ENCODE measurements at places on chromosomes 6 and 20.
A peak's percentile ranks its signal among the peaks of the same experiment; 100 is the strongest.

- DNase-seq, result no peak
Measured at GRCh38 chr6:86966271-86966670, 28.9 kb downstream of the HTR1E start.

DNA sequence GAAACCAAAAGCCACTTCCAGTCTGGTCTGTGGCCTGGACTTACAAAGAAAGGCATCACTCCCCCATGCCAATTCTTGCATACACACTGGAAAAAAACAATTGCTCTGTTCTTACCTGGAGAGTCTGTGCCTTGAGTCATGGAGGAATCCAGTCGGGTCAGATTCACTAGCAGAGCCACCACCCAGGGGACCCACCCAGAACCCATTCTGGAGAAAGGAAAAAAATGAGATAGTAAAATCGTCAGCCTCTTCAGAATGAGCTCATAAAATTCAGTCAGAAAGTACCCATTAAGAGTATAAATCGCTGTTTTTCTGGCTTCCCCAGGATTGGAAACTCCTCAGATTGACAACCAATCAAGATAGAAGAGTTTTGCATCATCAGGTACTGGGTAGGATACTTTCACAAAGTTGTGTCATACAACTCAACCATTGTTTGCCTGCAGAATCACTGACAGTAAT is at the start of gene HLA-DOB:
HLA-DOB (minus strand) TSS at position 257 of the 459 bp plus-strand sequence; CDS start at position 206, 51 bp downstream.
- peak; percentile 8 for DNase-seq

DNA sequence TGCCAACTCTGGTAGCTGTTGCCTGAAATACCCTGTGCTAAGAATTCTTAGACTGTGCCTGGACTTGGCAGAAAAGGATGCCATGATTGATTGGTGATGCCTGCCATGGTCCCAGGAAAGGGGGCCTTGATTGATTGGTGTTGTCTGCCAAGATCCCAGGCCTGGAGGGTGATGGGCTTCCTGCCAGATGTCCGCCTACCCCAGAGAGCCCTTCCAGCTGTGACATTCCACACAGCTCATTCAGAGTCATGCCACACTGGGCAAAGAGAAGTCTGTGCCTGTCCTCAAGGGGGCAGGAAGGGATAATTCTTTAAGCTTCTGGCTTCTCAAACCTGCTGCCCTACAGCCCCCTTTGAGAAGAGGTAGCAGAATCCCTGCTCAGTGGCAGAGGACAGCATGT is 24.6 kb downstream of the RIMS4 start:
- DNase-seq, result peak; percentile 20

- peak; percentile 7 for DNase-seq
Measured at GRCh38 chr6:106974999-106975737, 639 bp upstream of the CD24 start.

GRCh38 chr6:156691018-156691417 is 86.2 kb upstream of the ARID1B start:
- no peak for DNase-seq

DNA sequence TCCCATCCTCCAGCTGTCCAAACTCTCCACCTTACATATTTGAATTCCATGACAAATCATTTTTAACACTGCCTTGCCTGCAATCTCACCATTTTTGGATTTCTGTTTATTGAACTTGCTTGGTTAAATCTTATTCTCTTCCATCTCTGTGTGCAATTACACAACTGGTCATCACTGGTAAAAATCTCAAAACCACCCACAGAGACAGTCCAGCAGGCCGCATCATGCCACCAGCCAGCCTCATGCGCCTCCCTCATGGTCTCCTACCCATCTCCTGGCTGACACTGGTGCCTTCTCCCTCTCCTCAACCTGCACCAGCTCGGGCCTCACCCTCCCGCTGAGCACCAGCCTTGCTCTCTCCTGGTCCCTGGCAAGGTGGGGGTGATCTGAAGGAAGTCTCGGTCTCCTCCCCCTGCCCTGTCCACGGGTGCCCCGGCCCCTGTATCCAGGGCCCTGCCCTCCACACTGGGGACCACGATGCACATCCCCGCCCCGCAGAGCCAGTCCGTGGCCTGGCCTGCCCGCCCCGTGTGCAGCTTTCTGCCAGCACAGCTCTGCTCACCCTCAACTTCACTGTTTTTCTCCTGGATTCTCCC is 92.0 kb downstream of the THBS2 start:
- DNase-seq, result no peak

DNA sequence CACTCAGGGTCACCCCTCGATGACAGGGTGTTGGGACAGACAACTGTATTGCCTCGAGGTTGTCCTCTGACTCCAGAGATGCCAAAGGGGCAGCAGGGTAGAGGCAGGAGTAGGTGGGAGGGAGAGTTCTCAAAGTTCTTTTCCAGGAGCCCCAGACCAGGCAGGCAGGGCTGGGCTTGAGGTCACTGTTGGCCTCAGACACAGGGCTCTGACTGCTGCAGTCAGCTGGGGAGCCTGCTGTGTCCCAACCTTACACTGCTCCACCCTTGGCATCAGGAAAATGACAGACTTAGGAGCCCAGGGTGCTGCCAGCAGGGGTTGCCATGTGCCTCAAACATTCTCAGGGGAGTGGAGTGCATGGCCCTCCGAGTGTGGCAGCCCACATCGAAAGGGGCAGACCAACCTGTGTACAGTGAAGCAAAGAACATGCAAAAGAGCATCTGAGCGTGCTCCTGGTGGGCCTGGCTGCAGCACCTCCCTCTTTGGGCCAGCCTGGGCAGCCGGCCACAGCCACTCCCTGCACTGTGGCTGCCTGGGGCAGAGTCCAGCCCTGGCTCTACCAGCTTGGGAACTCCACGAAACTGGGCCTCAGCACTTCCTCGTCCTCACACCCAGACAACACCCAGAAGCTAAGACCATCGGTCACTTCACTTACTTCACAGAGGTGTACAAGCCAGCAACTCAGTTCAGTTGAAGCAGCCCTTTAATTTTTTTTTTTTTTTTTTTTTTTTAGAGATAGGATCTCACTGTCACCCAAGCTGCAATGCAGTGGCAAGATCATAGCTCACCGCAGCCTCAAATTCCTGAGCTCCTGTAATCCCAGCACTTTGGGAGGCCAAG is 24.0 kb downstream of the C6orf132 start:
- no peak for DNase-seq

Measured in HCEC 1CT (cell line).